HT1080 (cell line): ENCODE measurements at places on chromosomes 4 and X. TPM values are rescaled to one million over a fixed set of nuclear protein-coding genes. Genes with fewer than 3 reads are reported as not detected.

- peak; percentile 61 for DNase-seq
Observed at GRCh38 chr4:1842993-1843448, 12.9 kb downstream of the LETM1 start.

DNA sequence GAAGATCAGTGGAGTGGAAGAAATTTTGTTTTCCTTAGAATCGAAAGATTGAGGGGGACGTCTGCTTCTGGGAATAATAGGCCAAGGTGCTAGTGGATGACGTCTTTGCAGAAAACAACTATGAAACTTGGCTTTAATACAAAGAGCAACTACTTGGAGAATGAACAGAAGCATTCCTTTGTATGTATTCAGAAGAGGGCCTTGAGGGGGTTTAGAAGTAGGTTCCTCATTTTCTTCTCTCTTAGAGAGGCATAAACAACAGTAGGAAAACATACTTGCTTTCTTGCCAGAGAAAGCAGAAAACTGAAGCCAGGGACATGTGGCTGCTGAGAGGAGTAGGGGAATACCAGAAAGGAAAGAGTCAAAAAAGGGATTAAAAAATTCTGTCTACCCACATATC is 167.8 kb downstream of the ZNF330 start:
- DNase-seq: peak; percentile 7

DNA sequence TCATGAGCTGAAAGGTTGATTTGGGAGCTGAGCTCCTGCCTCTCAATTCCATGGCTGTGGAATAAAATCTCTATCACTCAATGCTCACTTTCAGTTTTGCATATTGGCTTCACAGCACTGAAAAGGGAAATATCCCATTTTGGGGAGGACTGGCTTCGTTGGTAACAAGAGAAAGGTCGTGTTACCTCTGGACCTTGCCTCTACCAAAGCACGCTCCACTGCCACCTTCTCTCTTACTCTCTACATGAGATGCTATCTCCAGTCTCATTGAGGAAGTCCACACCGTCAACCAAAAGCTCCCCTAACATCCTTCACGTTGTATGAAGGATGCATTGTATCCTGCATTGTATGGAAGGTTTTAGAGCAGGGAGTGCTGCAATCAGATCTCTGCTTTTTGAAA is 195.0 kb upstream of the LDB2 start:
- DNase-seq: no peak

- no peak for DNase-seq
Observed at GRCh38 chrX:3263681-3264126, 82.7 kb downstream of the MXRA5 start.

Gene BMX
- total RNA-seq: 0.34 TPM in 1 of 2 replicates, not detected in the other

- DNase-seq: peak; percentile 43
Observed at GRCh38 chr4:13705521-13706041, 78.1 kb upstream of the BOD1L1 start.

Gene RAP1GDS1
- total RNA-seq: 35.8 and 48.5 TPM in 2 replicates

DNA sequence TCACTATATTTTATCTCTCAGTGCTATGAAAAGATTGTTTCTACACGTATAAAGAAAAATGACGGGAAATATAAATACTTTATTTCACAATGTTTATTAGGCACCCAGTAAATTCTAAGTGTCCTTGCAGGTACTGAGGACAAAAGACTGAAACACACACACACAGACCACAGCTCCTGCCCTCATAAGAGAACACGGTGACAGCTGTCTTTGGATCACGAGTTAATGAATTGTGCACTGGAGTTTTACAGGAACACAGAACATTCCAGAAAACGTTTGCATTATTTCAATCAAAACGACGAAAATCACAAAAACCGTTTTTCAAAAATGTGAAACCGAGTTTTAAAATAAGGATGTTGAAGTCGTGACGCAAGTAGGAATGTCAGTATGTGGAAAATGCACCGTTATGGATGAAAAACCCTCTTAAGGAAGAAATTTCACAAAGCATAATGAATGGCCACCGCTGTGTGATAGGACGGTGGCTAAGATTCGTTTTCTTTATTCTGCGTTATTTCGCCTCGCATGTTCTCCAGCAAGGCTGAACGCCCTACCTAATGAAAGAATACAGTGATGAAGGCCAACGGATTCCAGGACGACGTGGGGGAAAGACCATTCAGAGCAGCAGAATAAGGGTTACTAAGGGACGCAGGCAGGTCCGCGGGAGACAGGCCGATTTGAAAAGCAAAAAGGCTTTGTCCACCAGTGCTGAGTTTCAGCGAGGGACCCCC is 24.2 kb downstream of the FAM156A start:
- DNase-seq: no peak

- peak; percentile 87 for DNase-seq
Observed at GRCh38 chr4:104524591-104524990, 29.9 kb upstream of the CXXC4 start.

DNA sequence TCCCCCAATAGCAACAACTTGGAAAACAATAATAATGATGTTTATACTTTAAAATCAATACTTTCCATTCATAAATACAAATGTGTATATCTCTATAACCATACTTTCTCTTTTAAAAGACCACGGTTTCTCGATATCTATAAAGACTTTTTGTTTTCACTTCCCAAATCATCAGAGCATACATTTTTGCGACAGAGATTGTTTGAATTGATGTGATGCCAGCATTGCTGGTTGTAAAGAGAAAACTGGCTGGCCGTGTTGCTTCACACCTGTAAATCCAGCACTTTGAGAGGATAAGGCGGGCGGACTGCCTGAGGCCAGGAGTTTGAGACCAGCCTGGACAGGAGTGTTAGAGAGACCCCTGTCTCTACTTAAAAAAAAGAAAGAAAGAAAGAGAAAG is 77.6 kb upstream of the ZNF518B start:
- no peak for DNase-seq

Gene RIBC1
- 0.17 and 0.19 TPM in 2 replicates for total RNA-seq

GRCh38 chr4:24889991-24890390 is 22.9 kb downstream of the CCDC149 start:
- DNase-seq: no peak

DNA sequence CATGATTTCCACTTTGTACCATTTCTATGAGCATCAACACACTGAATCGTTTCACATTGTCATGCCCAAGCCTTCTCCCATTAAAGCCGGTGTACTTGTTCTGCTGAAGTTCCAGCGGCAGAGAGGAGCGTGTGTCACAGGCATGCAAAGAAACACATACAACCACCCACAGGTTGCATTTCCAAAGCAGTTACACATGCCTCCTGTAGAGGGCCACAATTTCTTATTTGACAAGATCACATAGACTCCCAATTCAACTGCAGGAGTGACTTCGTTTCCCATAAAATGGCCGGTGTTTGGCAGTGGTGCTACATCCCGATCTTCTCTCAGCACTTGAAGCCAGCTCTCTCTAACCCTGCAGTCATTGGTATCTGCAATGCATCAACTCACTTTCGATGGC is 992.6 kb downstream of the NLGN4X start:
- DNase-seq: peak; percentile 62

GRCh38 chrX:129781134-129781672 is 1.5 kb downstream of the SASH3 start:
- no peak for DNase-seq

GRCh38 chr4:160716551-160716950 is 1447.2 kb downstream of the FSTL5 start:
- DNase-seq: no peak

DNA sequence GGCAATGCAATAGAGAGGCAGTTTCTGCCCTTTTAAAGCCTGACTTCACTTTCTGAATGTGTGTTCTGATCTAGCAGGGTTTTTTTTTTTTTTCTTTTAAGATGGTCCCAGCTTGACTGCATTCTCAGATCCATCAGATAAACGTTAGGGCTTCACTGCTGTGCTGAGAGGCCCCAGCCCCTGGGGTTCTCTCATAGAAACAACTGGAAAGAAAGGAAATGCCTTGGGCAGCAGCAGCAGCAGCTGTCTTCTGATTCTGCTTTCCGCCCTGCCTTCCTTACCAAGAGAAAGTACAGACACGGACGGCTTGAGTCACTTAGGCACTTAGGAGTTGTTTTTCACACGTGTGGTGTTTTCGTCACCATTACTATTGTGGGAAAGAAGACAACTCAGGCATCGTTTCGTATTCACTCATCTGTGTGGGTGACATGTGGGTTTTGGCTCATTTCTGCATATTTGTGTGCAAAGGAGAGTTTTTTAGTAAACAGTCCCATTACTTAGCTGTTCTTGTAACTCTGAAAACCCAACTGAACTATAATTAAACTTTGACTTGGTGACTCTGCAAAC is 172.0 kb downstream of the PTTG2 start:
- peak; percentile 42 for DNase-seq

DNA sequence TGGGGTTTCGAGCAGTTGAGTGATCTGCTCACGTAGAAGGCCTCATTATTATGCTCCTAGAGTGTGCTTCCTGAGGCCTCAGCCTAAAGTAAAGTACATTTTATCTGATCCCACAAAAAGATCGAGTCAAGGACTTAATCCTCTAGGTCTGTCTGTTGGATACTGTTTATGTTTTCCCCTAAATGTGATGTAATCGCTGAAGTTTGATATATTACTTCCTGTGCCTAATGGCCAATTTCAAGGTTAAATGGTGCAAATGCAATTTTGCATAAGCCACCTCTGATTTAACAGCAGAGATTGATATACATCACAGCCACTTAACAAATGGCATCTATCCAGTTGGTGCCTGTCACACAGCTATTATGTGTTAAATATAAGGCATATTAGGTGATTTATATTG is 19.4 kb upstream of the SERTM2 start:
- no peak for DNase-seq

- no peak for DNase-seq
Observed at GRCh38 chr4:138672393-138672976, 343.1 kb upstream of the NOCT start.

- no peak for DNase-seq
Observed at GRCh38 chr4:85986266-85986665, 373.6 kb downstream of the MAPK10 start.

- peak; percentile 80 for DNase-seq
Observed at GRCh38 chr4:185471235-185472102, at the start of gene CCDC110. CCDC110 (minus strand) TSS chr4:185471733; CDS start chr4:185471683, 50 bp downstream.

GRCh38 chrX:110282922-110283321 is 35.0 kb downstream of the AMMECR1 start:
- no peak for DNase-seq

DNA sequence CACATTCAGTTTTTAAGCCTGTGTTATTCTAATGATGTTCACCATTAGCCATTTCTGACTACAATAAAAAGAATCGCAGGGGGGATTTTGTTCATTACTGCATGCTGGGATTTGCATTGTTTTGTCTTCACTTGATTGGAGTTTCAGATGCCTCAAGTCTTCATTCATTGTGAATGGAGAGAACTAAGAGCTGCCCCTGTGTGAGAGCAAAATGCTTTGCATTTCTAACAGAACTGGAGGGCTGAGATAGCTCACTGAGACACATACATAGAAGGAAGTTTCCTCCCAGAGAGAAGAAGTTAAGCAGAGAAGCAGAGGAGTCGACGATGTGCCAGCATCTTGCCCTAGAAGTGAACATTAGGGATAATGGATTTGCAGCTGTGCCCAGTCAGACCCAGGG is 113.5 kb upstream of the GATB start:
- DNase-seq: no peak
